Panc1 (cell line): ENCODE measurements at places on chromosomes 5 and 9. TPM values are rescaled to one million over a fixed set of nuclear protein-coding genes. Genes with fewer than 3 reads are reported as not detected.

- H3K4me3 ChIP-seq: no peak overlapping the region
- H3K27me3 ChIP-seq: no peaks in the 10 kb centered on the region
- H3K27ac ChIP-seq: no peak overlapping the region
- no peaks in the 10 kb centered on the region for H3K36me3 ChIP-seq
- no peak for DNase-seq
Observed at GRCh38 chr9:97966493-97966892, 16.6 kb upstream of the ANP32B start.

DNA sequence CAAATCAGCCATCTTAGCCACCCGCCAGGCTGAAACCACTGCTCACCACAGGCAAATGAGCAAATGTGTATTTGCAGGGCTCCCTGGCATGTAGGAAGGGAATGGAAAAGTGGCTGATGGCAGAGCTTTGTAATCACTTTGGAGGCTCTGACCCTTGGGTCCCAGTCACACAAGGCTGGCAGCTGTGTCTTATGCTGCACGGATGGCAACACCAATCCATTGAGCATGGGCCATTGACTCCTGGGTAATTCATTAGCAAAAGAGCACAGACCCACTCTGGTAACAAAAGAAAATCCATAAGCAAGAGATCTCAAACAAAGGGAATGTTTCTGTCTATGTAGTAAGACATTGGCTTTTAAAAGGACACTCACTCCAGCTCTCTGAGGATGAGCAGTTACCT lies 57.6 kb downstream of the SPOCK1 start:
- no peaks in the 10 kb centered on the region for H3K4me1 ChIP-seq
- no peak overlapping the region for H3K4me3 ChIP-seq
- no peaks in the 10 kb centered on the region for H3K36me3 ChIP-seq
- H3K27me3 ChIP-seq: no peaks in the 10 kb centered on the region
- H3K27ac ChIP-seq: no peak overlapping the region

DNA sequence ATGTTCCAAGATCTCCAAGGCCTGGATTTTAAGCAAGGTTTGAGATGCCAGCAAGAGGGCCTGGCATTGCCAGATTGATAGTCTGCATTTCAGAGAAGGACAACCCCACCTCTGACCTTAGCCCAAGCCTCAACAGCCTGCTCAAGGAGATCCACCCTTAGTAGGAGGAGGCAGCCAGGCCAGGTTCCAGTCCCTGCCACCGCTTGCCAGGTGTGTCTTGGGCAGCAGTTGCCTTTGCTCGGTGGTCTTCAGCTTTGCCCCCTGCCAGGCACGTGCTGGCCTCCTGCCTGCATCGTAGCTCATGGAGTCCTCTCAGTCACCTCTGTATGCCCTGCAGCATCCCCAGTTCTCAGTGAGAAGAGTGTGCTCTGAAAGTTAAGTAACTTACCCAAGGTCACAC lies 134.2 kb downstream of the KCNIP1 start:
- H3K27me3 ChIP-seq: peaks cover 3% of the 10 kb centered on the region; the same call in 1 of the 2 replicates
- H3K36me3 ChIP-seq: no peaks in the 10 kb centered on the region
- no peak overlapping the region for H3K4me3 ChIP-seq
- peaks cover 3% of the 10 kb centered on the region for H3K4me1 ChIP-seq
- H3K27ac ChIP-seq: no peak overlapping the region
- DNase-seq: no peak

GRCh38 chr9:19146441-19147024 lies 19.2 kb upstream of the PLIN2 start:
- no peak for DNase-seq
- H3K4me3 ChIP-seq: no peak overlapping the region
- no peaks in the 10 kb centered on the region for H3K36me3 ChIP-seq
- H3K4me1 ChIP-seq: no peaks in the 10 kb centered on the region

DNA sequence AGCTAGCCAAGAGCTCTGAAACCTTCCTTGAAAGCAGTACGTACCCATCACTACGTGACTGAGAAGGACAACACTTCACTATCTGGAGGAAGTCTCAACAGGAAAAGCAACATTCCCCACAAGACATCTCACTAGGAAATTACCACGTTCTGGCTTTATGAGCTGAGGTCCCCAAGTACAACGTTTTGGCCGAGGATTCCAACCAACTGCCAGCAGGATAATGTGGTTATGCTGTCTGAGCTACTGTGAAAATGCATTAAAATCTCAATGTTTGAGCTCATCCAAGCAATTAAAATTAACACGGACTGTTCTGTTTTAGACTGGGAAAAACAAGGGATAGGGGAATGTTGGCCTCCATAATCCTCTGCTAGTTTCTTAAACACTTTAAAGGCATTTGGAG lies 16.4 kb downstream of the MED27 start:
- H3K27me3 ChIP-seq: no peaks in the 10 kb centered on the region
- DNase-seq: no peak
- H3K27ac ChIP-seq: no peak overlapping the region
- no peaks in the 10 kb centered on the region for H3K36me3 ChIP-seq

DNA sequence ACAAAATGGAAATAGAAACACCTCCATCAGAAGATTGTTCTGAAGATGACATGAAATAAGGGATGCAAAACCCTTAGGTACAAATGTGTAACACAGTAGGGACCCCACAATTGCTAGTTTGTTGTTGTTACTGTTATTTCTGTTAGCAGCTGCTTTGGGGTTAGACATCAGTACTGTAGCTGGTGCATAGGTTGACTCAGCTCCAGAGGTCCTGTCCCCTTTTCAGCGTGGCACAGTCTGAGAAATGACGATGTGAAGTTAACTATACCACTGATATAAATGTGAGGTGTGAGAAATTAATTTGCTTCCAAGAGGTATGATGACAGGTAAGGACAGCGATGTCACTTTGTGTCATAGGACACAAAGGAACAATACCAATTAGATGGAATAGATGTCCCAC lies 384.6 kb upstream of the KLF4 start:
- H3K27me3 ChIP-seq: no peaks in the 10 kb centered on the region
- no peak for DNase-seq
- no peak overlapping the region for H3K4me3 ChIP-seq
- H3K27ac ChIP-seq: no peak overlapping the region

DNA sequence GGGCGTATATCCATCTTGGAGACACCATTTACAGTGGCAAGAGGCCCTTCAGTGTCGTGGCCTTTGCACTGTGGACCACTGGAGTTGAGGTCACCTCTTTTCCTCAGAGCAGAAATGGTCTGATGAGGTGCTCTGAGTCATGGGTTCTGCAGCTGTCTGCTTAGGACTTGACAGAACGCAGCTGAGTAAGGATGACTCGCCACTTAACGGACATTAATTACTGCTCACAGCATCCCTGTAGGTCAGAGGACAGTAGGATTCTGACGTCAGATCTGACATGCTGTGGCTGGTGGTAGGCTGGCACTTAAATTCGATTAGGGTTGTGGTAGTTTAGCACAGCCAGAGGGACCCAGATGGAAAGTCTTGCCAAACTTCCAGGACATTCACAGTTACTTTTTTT lies 479.4 kb downstream of the DMAC1 start:
- no peak overlapping the region for H3K4me3 ChIP-seq
- no peaks in the 10 kb centered on the region for H3K4me1 ChIP-seq
- DNase-seq: peak; percentile 30
- no peaks in the 10 kb centered on the region for H3K27me3 ChIP-seq

GRCh38 chr5:19930451-19930850 lies 57.5 kb downstream of the CDH18 start:
- H3K4me3 ChIP-seq: no peak overlapping the region
- DNase-seq: no peak
- peak overlapping the region; percentile 37; the same call in 1 of the 2 replicates for H3K27ac ChIP-seq
- H3K4me1 ChIP-seq: peaks cover 4% of the 10 kb centered on the region

GRCh38 chr9:126631254-126631653 lies 17.5 kb downstream of the LMX1B start:
- H3K27me3 ChIP-seq: no peaks in the 10 kb centered on the region
- H3K4me3 ChIP-seq: no peak overlapping the region
- H3K36me3 ChIP-seq: no peaks in the 10 kb centered on the region
- H3K4me1 ChIP-seq: no peaks in the 10 kb centered on the region
- no peak overlapping the region for H3K27ac ChIP-seq

DNA sequence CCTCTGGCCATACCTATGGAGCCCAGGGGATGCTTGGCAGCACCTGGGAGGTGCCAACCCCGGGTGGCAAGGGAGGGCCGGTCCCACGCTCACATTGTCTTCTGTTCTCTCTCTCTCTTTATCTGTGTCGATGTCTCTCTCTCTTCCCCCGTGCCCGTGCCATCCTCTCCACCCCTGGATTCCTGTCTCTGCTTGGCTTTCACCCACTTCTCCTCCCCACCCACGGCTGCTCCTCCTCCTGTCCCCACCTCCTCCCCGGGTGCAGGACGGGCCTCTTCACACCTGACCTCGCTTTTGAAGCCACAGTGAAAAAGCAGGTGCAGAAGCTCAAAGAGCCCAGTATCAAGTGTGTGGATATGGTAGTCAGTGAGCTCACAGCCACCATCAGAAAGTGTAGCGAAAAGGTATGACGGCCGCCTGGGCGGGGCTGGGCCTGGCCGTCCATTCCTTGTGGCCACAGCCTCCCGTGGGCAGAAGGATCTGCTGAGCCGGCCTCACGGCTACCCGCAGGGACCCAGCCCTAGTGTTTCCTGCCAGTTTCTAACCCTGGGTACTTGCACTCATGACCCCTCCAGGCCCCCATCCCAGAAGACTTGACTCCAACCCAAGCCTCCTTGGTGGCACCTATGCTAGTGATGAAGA lies 22.7 kb downstream of the DNM1 start:
- no peak overlapping the region for H3K4me3 ChIP-seq
- H3K27ac ChIP-seq: no peak overlapping the region
- H3K4me1 ChIP-seq: no peaks in the 10 kb centered on the region
- DNase-seq: no peak

DNA sequence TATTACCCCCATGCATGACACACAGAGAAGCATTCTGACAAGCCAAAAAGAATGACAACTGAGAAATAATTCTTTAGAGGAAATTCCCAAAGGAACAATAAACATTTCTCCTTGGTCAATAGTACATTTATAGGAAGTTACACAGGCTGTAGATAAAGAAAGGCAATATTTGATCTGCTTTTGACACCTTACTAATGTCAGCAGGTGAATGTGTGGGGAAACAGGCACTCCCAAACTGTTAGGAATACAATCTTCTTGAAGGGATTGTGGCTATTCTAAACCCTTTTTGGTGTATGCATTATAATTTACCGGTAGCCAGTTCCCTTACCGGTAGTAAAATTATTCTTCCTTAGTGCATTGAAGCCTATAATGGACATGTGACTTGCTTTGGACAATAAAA lies 116.1 kb upstream of the FTMT start:
- H3K27me3 ChIP-seq: no peaks in the 10 kb centered on the region
- no peaks in the 10 kb centered on the region for H3K4me1 ChIP-seq
- H3K27ac ChIP-seq: no peak overlapping the region
- no peak for DNase-seq
- H3K36me3 ChIP-seq: no peaks in the 10 kb centered on the region
- H3K4me3 ChIP-seq: no peak overlapping the region

DNA sequence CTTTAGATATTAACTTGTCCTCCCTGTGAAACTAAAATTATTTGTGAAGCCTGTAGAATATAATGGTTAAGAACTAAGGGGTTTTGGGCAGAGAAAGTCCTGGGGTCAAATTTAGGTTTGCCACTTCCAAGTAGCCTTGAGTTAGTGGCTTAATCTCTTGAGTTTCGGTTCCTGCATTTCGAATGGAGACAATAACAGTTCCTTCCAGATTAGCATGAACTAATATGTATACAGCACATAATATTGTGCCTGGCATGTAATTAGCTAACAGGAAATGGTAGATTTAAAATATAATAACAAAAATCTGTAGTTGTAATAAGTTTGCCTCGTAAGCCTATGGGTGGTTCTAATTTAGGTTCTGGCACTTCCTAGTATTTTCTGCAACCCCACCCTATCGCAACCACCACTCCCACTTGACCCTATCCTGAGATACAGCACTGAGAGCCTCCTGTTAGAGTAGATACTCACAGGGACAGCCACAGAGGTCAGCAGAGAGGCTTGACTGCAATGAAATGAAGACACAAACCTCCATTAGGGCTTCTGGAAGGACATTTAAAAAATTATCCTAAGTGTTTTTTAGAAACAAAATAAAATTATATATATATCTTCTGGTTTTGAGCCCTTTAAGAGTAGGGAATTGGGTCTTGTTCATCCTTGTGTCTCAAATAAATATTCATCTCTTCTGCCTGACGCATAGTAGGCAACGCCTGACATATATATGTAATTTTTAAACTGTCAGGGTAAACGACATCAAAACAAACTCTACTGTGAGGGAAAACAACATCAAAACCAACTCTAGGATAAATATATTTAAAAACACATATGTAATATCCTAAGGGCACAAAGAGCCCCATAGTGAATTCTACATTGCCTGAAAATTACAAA lies 8.5 kb downstream of the SPINK9 start:
- H3K4me3 ChIP-seq: no peak overlapping the region
- H3K36me3 ChIP-seq: no peaks in the 10 kb centered on the region

GRCh38 chr9:131650254-131650653 lies 89.6 kb downstream of the RAPGEF1 start:
- DNase-seq: no peak
- no peak overlapping the region for H3K27ac ChIP-seq
- H3K4me1 ChIP-seq: peaks cover 10% of the 10 kb centered on the region
- H3K36me3 ChIP-seq: no peaks in the 10 kb centered on the region
- no peaks in the 10 kb centered on the region for H3K27me3 ChIP-seq

DNA sequence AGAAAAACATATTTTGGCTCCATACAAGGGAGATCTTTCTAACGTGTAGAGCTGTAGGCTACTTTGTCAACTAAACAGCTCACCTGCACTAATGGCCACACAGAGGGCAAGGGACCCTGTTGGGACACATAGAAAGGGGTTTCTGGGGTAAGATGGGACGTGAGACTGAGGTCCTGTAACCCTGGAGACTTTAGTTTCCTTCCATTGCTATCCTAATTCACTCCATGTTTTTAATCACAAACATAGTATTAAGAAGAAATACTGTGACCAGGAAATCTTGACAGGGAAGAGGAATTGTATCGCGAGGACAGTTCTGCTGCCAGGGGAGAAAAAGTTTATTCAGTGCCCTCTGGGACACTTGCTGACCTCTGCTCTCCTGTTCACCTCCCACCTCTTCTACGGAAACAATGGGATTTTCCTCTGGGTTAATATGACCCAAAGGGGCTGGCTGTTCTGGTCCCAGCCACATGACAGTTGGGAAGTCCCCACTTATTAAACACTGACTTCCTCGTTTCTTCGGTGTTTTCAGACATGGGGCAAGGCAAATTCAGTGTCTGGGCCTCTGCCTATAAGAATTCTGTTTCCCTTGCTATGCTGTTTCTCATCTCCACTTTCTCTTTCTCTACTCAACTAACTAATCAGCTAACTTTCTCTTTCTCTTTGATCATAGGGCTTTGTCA lies 106.9 kb upstream of the SEMA6A start:
- no peaks in the 10 kb centered on the region for H3K4me1 ChIP-seq
- no peak for DNase-seq
- no peaks in the 10 kb centered on the region for H3K36me3 ChIP-seq
- H3K4me3 ChIP-seq: no peak overlapping the region
- H3K27ac ChIP-seq: no peak overlapping the region
- no peaks in the 10 kb centered on the region for H3K27me3 ChIP-seq

- no peak overlapping the region for H3K4me3 ChIP-seq
- no peak overlapping the region for H3K27ac ChIP-seq
- no peaks in the 10 kb centered on the region for H3K36me3 ChIP-seq
- DNase-seq: no peak
- no peaks in the 10 kb centered on the region for H3K27me3 ChIP-seq
Observed at GRCh38 chr9:128902351-128903078, 18.3 kb upstream of the PHYHD1 start.

Gene CNOT6
- 32.8 TPM for total RNA-seq

Gene BICD2
- 17.3 TPM for total RNA-seq

Gene ROR2
- total RNA-seq: 5.9 TPM

Gene SMIM33
- not detected for total RNA-seq

Gene SOHLH1
- total RNA-seq: not detected

Gene ESM1
- not detected for total RNA-seq

Gene ACTBL2
- not detected for total RNA-seq

Gene MYORG
- total RNA-seq: 9.7 TPM

Gene KLF9
- 0.95 TPM for total RNA-seq

Gene BAAT
- 0.08 TPM for total RNA-seq

Gene MARCOL
- total RNA-seq: not detected
